ENCODE measurements at places on chromosomes 1 and 21.

DNA sequence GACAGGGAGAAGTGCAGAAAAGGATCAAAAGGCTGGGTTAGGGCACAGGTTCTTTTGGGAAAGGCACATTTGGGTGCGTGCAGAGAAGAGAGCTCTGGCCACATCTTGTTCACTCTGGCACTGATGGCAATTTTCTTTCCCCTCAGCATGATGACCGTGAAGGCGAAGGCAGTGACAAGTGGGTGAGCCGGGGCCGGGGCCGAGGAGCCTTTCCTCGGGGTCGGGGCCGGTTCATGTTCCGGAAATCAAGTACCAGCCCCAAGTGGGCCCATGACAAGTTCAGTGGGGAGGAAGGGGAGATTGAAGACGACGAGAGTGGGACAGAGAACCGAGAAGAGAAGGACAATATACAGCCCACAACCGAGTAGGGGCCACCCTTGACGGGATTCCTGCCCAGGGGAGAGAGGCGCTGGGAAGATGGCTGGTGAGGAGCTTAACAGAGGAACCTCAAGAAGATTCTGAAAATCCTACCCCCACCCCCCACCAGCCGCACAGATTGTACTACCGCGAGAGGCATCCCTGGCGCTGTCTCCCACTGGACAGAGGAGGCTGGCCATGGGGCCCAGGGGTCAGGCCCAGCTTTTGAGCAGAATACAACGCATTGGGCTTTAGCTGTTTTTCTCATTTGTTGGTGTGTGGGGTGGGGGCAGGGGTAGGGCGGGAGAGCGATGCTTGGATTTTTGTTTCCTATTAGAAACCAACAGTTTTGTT is 2.4 kb upstream of the SH3D21 start:
- no peak for DNase-seq

GRCh38 chr1:119052267-119052666 is 64.1 kb upstream of the TBX15 start:
- no peak for DNase-seq

DNA sequence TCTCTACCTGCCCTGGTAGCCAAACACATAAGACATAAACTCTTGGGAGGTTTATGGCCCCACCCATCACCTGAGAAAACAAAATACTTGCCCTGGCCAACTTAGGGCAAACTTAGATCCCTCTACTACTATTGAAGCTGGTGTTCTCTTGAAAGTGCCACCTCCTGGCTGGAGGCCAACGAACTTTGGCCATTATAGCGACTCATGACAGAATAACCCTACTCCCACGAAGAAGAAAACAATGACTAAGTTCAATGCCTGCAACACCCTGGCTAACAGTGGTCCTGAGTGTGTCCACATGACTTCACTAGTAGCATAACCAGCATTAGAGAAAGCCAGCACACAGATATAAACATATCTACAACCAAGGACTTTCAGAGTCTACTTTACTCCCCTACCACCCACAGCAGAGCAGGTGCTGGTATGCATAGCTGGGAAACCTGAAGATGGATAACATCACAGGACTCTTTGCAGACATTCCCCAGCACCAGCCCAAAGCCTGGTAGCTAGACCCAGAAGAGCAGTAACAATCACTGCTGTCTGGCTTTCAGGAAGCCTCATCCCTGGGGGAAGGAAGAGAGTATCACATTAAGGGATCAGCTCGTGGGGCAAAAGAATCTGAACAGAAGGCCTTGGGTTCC is 81.0 kb downstream of the SLC30A10 start:
- no peak for DNase-seq

GRCh38 chr1:190975827-190976226 is 498.2 kb upstream of the BRINP3 start:
- no peak for DNase-seq

DNA sequence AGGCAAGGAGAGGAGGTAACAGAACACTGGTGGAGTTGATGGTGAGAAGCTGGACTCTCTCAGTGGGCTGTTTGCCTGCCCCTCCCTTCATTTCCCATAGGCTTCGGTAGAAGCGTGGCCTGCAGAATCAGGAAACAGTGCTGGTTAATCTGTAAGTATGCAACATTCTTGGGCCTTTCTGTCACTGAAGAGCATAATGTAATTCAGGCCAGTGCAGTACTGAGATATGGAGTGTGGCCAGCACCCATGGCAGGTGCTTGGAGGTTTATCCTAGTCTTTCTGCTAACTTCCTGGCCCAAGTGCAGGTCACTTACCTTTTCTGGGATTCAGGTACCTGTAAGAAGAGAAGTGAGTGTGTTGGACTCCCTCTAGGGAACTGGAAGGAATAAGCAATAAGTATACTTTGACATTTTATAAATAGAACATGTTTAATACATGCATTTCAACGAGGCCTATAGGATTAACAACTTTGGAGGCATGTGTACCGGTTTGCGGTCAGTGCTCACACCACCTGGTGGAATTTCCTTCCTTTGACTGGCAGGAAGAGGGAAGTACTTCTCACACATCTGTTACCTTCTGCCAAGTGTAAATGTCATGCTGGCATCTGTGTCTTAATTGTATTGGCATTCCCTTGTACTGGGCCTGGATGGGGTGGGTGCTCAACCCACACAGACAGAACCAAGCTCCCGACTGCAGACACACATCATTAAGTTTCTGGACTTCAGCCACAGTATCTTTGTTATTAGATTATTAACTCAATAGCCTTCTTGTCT is 105.5 kb downstream of the KIF26B start:
- no peak for DNase-seq

DNA sequence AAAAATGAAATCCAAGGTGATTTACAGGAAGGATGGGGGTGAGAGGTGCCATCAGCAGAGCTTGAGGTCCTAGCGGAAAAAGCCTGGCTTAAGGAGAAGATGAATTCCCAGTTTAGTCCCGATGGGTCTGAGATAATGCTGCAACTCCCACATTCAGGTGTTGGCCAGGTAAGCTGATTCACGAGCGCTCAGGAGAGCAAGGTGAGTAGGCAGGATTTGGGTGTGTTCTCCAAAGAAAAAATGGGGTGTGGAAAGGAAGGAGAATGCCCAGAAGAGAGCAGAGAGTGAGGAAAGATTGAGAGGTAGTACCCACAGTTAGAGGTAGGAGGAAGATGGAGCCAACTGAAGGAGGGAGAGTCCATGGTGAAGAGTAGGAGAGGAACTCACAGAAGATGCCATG is 12.5 kb downstream of the RIMS3 start:
- no peak for DNase-seq

DNA sequence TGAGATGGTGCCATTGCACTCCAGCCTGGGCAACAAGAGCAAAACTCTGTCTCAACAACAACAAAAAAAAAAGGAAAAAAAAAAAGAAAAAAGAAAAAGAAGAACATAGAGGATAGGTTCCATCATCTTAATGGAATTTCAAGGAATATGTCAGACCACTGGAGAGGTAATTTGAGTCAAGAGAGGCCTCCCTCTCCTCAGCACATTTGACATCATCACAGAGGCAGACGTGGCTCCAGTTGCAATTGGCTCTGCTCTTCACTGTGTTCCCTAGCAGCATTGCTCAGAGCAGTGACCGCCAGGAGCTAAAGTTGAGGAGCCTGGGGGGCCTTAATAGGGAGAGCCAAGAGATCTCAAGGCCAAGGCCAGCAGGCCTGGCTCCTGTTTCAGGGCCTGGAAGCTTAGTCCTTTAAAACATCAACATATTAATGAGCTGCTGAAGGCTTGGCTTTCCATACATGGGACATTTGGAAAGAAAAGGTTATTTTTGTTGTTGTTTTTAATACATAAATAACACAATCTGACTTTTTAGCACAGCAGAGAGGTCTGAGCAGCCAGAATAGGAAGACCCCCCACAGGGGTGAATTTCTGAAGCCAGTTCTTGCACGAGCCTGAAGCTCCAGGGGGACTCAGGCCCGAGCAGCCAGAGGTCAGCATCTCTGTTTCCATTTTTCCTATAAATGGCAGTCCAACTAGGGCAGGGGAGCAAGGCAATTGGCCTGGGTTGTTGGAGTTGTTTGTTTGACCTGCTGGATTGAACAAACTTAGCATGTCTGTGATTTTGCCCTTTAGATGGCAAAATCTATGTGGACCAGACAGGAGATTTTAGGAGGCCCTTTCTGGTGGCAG is 118.3 kb upstream of the FGGY start:
- no peak for DNase-seq

DNA sequence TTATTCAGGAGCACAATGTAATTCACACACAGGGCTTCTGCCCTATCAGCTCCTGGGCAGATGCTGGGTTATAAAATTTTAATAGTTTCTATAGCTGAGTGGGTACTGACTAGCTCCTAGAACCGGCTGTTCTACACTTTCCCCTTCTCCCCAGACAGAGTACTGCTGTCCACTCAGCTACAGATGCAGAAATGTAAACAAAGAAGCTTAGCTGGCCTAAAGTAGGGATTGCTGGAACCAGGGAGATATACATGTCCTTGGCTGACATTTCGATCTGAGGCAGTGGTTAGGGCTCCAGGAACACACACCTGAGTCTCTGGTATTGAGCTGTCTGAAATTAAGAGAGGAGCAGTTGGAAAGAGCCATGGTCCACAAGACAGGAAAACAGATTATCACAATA is 211.5 kb upstream of the USP24 start:
- DNase-seq = no peak

DNA sequence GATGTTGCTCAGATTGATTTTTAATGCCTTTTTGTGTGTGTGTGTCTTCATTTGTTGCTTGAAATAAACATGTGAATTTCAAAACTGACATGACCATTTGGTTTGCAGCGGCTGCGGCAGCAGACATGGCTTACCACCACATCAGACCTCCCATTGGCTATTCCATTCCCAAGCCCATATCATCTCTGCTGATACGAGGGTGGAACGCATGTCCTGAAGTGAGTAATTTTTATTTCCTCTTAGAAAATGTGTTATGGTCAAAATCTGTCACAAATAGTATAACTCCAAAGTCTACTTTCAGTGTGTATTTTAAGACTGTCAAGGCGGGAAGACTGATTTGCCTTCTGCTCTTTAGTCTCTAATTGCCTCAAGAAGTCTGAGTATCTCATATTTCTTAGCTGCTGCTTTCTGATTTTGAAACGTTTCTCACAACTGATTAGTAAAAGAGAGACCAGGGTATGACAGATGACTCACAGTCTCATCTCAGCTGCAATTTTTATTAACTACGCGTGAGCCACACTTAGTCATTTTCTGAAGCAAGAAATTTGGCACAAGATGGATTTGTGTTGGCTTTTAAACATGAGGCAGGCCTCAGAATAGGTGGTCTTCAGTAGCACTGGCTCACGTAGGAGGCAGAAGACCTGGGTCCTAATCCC is 49.0 kb downstream of the LRRC53 start:
- no peak for DNase-seq

DNA sequence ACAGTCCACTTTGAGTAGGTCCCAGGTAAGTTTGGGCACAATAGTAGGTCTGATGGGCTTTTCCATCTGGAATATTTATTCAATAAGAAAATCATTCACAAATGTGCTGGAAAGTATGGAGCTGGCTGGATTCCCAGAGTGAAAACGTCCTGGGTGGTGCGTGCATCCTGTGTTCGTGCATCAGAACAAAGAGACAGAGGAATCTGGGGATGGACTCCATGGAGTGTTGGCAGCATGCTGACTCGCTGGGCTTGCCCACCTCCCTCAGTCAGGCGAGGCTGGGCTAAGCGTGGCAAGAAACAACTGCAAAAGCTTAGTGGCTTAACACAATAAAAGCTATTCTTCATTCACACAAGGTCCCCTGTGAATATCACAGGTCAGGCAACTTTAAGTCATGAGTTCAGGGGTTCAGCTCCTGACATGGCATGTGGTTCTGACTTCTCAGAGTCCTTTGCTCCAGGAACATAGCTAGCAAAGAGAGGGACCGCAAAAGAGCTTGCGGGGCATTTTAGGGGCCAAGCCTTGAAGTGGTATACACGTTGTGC is 151.6 kb upstream of the ZNF644 start:
- no peak for DNase-seq

GRCh38 chr1:33182401-33182841 is 578 bp upstream of the TRIM62 start:
- no peak for DNase-seq

DNA sequence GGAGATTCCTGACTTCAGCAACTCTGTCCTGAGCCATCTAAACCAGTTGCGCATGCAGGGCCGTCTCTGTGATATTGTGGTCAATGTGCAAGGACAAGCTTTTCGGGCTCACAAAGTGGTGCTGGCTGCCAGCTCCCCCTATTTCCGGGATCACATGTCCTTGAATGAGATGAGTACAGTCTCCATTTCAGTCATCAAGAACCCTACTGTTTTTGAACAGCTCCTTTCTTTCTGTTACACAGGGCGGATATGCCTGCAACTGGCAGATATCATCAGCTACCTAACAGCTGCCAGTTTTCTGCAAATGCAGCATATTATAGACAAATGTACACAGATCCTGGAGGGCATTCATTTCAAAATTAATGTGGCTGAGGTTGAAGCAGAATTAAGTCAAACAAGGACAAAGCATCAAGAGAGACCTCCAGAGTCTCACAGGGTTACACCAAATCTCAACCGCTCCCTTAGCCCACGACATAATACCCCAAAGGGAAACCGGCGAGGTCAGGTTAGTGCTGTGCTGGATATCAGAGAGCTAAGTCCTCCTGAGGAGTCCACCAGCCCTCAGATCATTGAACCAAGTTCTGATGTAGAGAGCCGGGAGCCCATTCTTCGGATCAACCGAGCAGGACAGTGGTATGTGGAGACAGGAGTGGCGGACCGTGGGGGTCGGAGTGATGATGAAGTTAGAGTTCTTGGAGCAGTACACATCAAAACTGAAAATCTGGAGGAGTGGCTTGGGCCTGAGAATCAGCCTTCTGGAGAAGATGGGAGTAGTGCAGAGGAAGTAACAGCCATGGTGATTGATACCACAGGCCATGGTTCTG is 2.3 kb downstream of the ZBTB37 start:
- no peak for DNase-seq
